ENCODE measurements at places on chromosomes 12 and 14.

GRCh38 chr14:63892265-63892664 lies 39.5 kb downstream of the SYNE2 start:
- DNase-seq = no peak

DNA sequence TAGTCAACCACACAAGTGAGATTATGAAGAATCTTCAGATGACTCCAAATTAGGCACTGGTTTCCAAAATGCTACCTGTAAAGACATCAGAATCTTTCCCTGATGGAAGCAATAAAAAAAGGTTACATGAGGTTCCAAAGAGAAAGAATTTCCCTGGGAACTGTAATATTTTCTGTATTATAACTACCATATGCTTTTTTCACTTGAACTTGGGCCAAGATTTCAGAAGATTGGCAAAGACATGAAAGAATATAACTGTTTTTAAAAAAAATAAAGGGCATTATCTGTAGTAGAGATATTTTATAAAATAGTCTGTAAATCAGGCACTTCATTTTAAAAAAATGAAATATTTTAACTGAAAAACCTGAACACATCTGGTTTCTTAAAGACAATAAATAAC lies 12.9 kb downstream of the HECTD1 start:
- DNase-seq = no peak

DNA sequence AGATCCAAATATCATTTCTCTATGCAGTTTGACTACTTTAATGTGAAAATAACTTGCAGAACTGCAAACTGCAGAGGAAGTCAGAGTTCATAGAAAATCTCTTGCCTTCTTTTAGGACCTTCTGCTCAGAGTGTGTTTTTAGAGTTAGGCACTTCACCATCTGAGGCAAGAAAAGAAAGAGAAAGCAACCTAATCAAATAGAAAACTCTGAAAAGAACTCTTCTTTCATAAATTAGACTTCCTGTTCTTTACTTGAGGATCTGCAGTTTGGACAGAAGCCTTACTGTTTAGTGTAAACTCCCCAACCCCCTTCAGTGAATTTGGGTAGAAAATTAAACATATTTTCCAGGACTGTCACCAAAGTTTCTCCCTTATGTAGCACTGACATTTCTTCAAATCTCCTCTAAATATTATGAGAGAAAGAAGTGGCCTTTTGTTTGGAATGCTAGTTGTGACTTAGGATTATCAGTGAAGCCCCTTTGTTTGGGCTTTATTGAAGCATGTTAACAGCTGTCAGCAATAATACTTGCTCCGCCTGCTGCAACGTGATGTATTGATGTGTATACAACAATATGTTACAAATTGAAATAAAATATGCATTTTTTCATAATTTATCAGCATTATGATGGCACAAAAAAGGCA lies 99.5 kb downstream of the PDZRN4 start:
- no peak for DNase-seq

DNA sequence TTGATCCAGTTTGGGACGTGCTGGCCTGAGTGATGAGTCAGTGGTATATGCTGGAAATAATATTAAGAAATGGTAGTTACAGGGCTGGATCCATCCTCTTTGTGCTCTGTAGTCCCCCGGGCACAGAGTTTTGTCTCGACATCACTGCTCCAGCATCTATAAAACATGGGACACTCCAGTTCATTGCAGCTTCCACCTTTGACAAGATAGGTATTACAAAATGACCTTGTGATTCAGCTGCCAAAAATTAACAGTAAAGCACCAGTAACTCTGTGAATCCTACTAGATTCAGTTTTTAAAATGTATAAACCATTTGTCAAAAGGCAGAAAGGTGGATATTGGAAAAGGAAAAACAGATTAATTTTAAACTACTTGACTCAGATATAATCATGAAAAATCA lies 14.6 kb upstream of the GNG2 start:
- no peak for DNase-seq

- DNase-seq = no peak
These were observed 25.6 kb downstream of the ALDH2 start for GRCh38 chr12:111792155-111792855.

DNA sequence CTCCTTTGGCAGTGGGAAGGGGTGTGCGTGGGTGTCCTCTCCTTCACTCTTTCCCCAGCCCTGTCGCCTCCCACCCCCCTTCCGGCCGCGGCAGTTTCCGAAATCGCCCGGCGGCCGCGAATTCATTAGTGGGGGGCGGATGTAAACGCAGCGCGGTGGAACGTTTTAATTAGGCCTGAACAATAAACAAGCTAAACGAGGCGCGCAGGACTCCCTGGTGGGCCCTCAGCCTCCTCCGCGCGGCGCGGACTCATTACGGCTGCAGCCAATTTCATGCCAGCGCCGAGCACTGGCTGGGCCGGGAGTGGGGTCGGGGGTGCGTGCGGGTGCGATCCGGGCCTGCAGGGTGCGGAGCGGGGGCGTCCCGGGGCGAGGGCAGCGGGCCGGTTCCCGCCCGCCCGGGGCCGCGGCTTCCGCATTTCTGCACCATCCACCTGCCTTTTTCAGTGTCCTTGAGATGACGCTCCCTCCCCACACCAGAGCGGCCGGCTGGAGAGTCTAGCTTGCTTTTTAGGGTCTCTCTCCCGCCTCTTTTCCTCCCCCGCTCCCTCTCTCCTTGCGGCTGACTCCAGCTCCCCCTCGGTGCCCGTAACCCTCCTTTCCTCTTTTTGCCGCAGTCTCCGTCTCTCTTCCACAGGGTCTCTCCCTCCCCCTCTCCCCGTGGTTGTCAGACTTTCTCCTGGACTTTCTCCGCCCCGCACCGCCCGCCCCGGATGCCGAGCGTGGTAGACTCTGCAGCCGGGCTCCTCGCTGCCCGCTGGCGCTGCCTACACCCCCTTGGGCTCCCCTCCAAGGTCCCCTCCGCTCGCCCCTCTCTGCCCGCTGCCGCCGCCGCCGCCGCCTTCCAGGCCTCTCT lies at the start of gene CISTR:
CISTR (minus strand) TSS at position 644 of the 856 bp plus-strand sequence.
- DNase-seq = no peak

DNA sequence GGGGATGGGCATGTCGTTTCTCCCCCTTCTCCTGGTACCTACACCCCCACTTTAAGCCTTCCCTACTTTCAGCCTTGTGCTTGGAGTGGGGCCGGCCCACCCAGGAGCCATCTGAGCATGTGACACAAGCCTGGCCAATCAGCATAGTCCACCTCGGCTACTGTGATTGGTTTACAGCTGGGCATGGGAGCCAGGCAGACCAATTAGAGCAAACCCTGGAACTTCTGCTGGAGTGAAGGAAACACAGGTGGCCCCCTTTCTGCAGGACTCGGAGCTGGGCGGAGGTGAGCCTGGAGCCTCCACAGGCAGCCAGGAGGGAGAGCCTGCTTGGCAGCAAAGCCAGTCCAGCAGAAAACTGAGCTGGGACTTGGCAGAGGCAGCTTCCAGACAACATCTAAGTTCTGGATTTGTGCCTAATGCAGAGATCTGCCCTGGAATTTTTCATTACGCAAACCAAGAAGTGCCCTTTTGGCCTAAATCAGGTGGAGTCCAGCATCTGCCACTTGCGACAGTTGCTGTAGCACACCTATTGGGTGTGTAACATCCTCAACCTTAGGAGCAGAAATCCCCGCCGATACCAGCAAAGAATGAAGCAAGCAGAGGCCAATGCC lies 59.5 kb downstream of the SCARB1 start:
- DNase-seq = no peak

DNA sequence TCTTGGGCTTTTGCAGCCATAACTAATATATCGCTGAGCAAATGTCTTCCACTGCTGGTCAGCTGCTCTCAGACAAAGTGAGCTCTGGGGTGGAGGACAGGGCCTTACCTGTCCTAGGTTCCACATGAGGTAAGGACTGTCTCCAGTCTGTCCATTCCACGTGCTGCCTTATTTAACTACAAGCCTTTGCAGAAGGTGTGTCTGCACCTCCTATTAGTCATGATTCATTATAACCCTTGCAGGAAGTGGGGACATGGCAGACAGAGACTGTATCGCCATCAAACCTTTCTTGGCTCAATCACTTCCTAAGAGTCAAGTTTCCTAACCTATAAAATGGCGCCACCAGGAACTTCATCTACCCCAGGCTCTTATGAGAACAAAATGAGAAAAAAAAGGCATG lies 46.9 kb downstream of the SLC25A47 start:
- DNase-seq = no peak

- DNase-seq = no peak
These were observed 6.4 kb downstream of the APOLD1 start for GRCh38 chr12:12791756-12792369.

- DNase-seq = no peak
These were observed 765.2 kb downstream of the NOVA1 start for GRCh38 chr14:25832585-25832984.

DNA sequence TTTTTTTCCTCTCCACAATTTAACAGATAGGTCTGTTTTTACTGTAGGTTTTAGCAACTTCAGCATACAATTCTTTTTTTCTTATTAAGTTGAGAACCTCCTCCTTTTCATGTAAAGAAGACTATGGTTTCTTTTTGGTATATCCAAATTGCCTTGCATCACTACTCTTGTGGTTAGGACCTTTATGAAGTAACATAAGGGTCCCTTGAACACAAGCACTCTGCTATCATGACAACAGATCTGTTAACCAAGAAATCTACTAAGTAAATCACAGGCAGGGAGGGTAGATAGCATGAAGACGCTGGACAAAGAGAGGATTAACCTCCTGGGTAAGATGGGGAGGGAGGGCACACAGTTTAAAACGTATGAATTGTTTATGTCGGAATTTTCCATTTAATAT lies 380.6 kb downstream of the CCDC91 start:
- DNase-seq = no peak

DNA sequence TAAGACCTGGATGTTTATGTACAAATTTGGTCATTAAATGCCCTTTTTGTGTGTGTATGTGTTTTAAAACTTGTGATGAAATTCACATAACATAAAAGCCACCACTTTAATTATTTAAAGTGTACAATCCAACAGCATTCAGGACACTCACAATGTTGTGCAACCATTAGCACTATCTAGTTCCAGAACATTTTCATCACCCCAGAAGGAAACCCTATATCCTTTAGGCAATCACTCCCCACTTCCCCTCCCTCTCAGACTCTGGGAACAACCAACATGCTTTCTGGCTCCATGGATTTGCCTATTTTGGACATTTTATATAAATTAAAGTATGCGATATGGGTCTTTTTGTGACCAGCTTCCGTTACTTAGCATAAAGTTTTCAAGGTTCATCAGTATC lies 124.6 kb downstream of the TTC7B start:
- DNase-seq = no peak

DNA sequence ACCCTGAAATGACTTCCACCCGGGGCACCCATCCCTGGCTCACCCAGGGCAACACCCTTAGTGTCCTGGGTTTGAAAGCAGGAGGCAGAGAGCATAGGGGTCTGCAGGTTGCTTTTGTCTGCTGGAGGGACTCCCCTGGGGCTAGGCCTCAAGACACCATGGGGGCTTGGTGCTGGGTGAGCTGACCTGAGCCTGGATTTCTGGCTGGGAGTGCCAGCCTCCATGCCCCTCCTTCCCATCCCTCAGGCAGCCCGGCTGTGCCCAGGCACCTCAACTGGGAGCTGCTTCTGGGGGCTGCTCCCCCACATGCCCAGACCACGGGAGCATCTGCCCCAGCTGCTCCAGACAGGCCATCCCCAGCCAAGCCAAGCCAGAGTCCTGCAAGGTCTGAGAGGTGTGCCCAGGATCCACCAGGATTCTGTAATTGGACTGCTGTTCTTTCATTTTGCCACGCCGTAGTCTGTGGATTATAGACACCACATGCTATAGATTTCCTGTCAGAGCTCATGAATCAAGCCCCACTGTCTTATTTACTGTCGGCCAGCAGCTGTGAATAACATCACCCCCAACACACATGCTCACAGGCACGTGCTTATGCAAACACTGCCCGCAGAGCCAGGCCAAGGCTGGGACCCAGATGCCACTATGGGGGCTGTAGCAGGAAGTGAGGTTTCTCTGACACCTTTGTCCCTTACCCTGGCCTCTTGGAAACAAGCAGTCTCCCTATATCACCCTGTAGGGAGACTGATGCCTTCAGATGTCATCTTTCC lies 29.4 kb upstream of the ESRRB start:
- no peak for DNase-seq

DNA sequence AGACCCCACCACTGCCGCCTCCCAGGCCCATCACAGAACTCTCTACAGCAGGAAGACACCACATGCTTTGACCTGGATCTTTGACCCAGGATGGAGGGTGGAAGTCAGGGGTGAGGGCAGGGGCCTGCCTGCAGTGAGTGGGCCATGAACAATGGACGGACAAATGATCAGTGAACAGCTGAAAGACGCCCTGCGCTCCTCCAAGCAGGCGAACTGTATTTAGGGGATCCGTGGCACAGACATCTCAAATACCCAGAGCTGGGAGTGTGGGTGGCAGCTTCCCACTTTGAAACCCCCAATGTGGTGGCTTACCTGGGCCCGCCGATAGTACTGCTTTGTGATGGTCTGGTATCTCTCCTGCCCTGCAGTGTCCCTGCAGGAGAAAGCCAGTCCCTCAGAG lies 8.7 kb upstream of the GPX2 start:
- no peak for DNase-seq

DNA sequence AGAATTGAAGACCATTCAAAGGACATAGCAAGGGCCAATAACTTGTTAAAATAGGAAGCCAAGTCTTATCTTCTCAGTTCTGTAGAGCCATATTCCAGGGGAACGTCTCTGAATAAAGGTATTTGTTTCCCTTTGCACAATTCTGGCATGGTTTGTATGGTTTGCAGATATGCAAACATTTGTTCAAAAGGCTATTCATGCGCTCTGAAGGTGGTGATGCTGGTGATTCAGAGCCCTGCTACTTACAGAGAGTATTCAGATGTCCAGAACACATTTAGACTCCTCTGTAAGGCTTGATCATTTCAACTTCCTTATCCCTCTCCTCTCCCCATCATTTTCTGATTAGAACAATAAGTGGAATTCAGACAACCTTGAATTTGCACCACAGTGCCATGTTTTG lies 35.9 kb downstream of the SLC4A8 start:
- DNase-seq = no peak

DNA sequence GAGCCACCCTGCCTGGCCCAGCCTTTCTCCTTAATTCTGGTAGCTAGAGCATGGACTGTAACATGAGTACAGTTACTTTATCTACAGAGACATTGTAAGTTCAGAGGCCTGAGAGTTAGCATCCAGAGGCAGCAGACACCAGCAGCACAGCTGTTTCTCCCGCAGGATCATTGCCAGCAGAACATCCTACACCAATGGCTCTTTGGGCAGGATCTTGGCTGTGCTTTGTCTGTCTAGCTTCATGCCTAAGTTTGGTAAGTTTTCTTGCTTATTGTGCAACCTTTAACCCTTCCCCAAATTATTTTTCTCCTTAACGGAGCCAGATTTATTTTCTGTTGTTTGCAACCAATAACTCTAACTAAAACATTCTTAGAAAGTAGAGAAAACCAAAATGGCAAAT lies 21.6 kb downstream of the C12orf71 start:
- no peak for DNase-seq

GRCh38 chr12:123790905-123791467 lies 28.9 kb downstream of the DNAH10 start:
- no peak for DNase-seq

GRCh38 chr12:9813821-9814798 lies 13.2 kb upstream of the KLRF1 start:
- peak; percentile 83 for DNase-seq

DNA sequence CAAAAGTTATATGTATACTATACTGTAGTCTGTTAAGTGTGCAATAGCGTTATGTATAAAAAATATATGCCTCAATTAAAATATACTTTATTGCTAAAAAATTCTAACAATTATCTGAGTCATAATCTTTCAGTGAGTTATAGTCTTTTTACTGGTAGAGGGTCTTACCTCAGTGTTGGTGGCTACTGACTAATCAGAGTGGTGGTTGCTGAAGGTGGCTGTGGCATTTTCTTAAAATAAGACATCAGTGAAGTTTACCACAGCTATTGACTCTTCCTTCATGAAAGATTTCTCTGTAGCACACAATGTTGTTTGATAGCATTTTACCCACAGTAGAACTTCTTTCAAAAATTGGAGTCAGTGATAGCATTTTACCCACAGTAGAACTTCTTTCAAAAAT lies 23.4 kb downstream of the POLR3B start:
- no peak for DNase-seq
